ENCODE measurements at places on chromosomes 13 and 19. TPM values are rescaled to one million over a fixed set of nuclear protein-coding genes. Genes with fewer than 3 reads are reported as not detected.
A peak's percentile ranks its signal among the peaks of the same experiment; 100 is the strongest.

PSG11 gene
- polyA plus RNA-seq: not detected

SERPINE3 gene
- polyA plus RNA-seq: not detected

THOP1 gene
- polyA plus RNA-seq: 89.9 TPM

C19orf67 gene
- polyA plus RNA-seq: not detected

MADCAM1 gene
- 0.25 TPM for polyA plus RNA-seq

LRCH1 gene
- 7.4 TPM for polyA plus RNA-seq

SBSN gene
- polyA plus RNA-seq: 0.67 TPM

IGFLR1 gene
- polyA plus RNA-seq: 13.4 TPM

ZNF175 gene
- 2.9 TPM for polyA plus RNA-seq

KLK4 gene
- polyA plus RNA-seq: not detected

MVB12A gene
- 27.7 TPM for polyA plus RNA-seq

CYP4F11 gene
- 4.6 TPM for polyA plus RNA-seq

KLK15 gene
- polyA plus RNA-seq: not detected

TRPM4 gene
- 8.4 TPM for polyA plus RNA-seq

KLK5 gene
- polyA plus RNA-seq: not detected

SMAD9 gene
- 0.05 TPM for polyA plus RNA-seq

PCSK4 gene
- 3.7 TPM for polyA plus RNA-seq

CDC42EP5 gene
- not detected for polyA plus RNA-seq

OR4F17 gene
- not detected for polyA plus RNA-seq

EXOC3L2 gene
- polyA plus RNA-seq: 0.50 TPM

ACP7 gene
- polyA plus RNA-seq: 0.28 TPM

GRCh38 chr19:56639217-56639616, 3.7 kb upstream of the SMIM17 start:
- DNase-seq: no peak

- DNase-seq: no peak
Observed at GRCh38 chr13:75752826-75753225, 116.7 kb downstream of the LMO7 start.

GRCh38 chr13:24630121-24630520, 50.1 kb upstream of the ATP12A start:
- no peak for DNase-seq

GRCh38 chr19:7973883-7974282, 30.4 kb upstream of the TIMM44 start:
- DNase-seq: no peak

- DNase-seq: no peak
Observed at GRCh38 chr13:29543230-29544215, 52.0 kb downstream of the SLC7A1 start.

DNA sequence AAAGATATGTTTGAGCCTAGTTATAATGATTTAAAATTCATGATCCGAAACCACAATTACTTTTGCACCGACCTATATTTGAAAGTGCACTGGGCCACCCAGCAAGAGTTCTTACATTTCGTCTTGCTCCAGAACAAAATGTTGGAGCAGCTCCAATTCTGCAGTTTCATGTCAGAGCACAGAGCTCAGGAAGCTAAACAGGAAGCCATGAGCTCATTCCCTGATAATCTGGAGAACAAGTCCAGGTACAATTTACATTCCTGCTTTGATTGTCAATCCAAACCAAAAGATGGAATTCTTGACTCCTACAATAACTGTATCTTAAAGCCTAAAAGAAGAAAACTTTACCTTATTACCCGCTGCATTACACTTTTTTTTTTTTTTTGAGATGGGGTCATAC, 131.8 kb downstream of the KCTD12 start:
- no peak for DNase-seq

DNA sequence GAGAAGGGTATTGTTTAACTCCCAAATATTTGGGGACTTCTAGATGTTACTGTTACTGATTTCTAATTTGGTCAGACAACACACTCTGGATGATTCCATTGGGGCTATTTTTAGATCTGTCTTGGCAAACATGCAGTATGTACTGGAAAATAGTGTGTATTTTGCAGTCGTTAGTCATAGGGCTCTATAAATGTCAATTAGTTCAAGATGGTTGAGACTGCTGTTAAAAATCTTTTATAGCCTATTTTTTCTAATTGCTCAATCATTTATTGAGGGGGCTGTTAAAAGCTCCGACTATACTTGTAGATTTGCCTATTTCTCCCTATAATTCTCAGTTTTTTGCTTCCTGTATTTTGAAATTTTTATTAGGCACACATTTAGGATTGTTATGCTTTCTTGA, 31.4 kb downstream of the PPP5C start:
- no peak for DNase-seq

DNA sequence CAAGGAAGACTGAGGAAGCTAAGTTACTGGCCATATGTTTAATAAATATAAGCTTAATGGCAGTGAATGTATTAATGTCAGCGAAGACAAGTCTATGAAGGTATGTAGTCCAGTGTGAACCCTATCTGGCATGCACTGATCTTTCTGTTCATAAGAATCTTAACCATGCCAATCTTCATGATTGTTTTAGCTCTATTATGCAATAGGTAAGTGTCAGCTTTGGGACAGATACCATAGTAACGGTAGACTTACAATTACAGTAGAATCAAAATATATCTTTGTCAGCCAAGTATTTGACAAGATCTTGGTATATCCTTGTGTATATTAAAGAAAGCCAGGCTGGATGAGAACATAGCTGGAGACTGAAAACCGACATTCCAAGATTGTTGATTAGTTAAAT, 428.5 kb downstream of the SPRY2 start:
- no peak for DNase-seq

DNA sequence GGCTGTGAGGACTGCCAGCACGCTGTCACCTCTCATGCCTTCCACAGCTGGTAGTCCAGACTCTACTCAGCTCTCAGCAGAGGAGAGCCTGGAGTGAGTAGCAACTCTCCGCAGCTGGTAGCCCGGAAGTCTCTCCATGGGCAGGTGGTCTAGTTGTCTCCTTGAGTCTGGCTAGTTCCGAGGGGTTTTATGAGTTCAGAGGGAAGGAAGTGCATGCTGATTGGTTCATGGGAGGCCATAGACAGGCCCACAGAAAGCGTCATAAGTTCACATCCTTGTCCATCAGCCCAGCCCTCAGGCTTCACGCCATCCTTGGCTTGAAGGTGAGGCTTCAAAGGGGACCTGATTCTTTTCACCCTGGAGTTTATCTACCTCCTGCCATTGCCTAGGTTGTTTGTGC, 2662.4 kb upstream of the PCDH20 start:
- no peak for DNase-seq

- DNase-seq: peak; percentile 79
Observed at GRCh38 chr19:480016-480855, 16.1 kb upstream of the MADCAM1 start.

DNA sequence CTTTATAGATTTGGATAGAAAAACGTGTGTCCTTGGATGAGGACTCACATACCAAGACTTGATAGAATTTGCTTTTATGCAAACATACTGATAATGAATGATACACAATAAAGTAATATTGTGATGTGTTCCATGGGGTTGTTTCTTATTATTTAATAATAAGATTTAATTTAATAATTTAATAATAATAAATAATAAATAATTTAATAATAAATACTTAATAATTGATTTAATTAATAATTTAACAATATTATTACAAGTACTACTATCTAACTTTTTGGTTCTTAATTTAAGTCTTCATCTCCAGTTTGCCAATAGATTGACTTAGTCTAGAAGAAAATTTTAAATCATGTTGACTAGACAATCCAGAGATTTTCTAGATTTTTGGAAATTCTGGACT, 909.2 kb upstream of the PCDH20 start:
- no peak for DNase-seq

- DNase-seq: no peak
Observed at GRCh38 chr13:41995946-41996345, 35.0 kb upstream of the VWA8 start.

- peak; percentile 84 for DNase-seq
Observed at GRCh38 chr19:8334458-8335342, 8.4 kb downstream of the KANK3 start.

DNA sequence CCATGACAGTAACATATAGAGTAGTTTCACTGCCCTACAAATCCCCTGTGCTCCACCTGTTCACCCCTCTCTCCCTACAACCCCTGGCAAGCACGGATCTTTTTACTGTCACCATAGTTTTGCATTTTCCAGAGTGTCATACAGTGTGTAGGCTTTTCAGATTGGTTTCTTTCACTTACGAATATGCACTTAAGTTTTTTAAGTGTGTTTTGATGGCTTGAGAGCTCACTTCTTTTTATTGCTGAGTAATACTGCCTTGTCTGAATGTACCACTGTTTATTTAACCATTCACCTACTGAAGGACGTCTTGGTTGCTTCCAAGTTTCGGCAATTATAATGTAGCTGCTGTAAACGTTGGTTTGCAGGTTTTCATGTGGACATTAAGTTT, 175.1 kb downstream of the ITGBL1 start:
- DNase-seq: peak; percentile 15

DNA sequence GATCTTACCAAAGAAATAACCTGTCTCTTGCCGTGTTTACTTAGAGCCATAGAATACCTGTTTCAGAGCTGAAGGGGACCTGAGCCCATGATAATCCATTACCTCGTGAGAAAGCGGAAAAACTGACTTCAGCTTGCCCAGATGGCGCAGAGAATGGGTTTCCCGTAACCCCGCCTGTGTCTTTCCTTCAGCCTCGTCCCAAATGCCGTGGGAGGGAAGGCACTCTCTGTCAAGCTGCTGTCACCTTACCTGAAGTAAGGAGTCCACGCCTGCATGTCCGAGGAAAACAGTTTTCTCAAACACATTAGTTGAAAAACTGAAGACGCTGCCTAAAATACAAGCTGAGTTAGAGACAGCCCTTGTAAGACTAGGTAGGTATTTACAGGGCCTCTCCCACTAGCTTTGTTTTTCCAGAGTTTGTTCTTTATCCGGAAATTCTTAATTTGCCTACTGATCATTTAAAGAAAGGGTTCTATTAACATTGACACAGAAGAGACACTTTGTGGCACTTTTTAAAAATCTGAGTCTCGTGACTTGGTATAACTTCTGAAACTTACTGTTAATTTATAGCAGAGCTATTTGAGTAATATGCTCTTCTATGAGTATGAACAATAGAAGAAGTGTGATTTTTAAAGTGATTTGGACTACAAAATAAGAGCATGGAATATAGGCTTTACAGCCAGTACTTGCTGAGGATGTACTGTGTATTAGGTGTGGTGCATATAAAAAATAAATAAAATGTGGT, 1.3 kb upstream of the INTS6 start:
- no peak for DNase-seq

- DNase-seq: no peak
Observed at GRCh38 chr19:14699641-14700040, 9.8 kb downstream of the ZNF333 start.

- no peak for DNase-seq
Observed at GRCh38 chr19:17145546-17146497, 69.3 kb upstream of the USE1 start.

GRCh38 chr19:39833464-39834286, at the start of gene DYRK1B:
Gene DYRK1B, minus strand, starts transcription at chr19:39834162. Its CDS starts 2,295 bp downstream, at chr19:39831867.
- peak; percentile 100 for DNase-seq

DNA sequence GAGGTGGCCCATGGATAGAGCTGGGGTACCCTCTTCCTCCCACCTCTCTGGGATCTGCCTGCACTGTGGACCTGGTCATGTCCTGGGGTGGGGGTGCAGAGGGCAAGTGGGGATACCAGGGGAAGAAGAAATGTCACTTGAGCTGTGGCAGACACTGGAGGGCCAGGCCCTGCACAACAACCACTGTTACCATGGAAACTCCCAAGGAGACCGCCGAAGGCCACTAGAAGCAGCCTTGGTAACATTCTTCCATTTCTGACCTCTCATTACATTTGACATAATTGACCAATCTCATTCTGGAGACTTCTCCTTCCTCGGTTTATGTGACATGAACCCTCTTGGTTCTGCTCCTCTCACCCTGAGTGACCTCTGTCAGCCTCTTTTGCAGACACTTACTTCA, 179.9 kb upstream of the SERP2 start:
- DNase-seq: no peak

GRCh38 chr13:51045451-51045850, 65.6 kb downstream of the C13orf42 start:
- DNase-seq: no peak

- no peak for DNase-seq
Observed at GRCh38 chr19:35310331-35310730, 18.4 kb downstream of the MAG start.

- DNase-seq: peak; percentile 10
Observed at GRCh38 chr19:4399812-4400134, 574 bp downstream of the SH3GL1 start.

DNA sequence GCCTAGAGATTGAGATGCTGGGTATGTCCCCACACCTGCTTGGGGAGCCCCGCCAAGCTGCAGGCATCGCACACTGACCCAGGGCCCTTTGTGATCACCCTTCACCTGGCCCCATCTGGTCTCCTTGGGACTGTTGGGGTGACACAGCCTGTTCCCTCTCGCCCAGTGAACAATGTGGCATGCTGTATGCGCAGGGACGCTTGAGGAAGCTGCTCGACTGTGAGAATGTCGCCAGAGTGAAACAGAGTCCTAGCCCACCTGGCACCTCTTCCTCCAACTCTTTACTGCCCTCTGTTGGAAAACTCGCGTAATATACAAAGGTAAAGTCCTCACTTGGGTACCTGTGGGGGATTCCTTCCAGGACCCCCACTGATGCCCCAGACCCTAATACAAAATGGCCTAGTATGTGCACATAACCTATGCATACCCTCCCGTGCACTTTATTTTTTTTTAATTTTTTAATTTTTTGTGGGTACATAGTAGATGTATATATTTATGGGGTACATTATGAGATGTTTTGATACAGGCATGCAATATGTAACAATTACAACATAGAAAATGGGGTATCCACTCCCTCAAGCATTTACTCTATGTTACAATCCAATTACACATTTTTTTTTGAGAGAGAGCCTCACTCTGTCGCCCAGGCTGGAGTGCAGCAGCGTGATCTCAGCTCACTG, 9.0 kb downstream of the BLOC1S3 start:
- no peak for DNase-seq

GRCh38 chr19:4660181-4660791, 9.9 kb downstream of the MYDGF start:
- DNase-seq: peak; percentile 50

- no peak for DNase-seq
Observed at GRCh38 chr13:113084943-113085540, 20.5 kb upstream of the F7 start.

DNA sequence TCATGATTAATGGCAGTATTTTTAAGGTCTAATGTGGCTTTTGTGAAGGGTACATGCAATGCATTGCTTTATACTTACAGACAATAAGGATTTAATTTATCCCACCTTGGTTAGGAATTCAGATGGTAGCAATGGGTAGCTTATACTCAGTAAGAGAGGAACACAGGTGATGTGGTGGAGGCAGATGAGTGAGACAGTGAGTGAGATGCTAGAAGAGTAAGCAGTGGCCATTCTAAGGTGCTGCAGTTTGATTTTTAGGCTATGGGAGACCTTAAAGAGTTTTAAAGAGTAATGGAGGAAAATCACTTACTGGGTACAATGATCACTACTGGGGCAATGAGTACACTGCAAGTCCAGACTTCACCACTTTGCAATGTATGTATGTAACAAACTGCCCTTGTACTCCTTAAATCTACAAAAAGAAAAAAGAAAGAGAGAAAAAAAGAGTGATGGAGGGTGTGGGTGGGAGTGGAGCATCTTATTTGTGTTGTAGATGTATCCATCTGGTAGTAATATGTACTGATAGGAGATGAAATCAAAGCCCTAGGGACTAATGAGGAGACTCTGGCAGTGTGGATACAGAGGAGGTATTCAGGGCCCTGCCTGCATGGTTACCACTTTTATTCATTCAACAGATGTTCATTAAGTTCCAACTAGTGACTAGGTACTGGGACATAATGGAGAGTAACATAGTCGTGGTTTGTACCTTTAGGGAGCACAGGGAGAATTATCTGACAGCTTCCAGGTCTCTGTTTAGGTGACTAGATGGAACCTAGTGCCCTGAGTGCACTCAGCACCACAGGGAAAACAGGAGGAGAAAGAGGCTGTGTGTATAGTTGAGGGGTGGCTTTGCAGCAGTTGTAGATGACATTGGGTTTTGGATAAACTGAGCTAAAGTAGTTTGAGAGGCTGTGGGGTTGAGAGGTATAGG, 99.0 kb downstream of the GPC6 start:
- no peak for DNase-seq

All from A549 (cell line).